ENCODE measurements at places on chromosomes 1 and 21.
A peak's percentile ranks its signal among the peaks of the same experiment; 100 is the strongest.

GRCh38 chr1:204370176-204370575, 10.4 kb upstream of the PLEKHA6 start:
- DNase-seq, result no peak

DNA sequence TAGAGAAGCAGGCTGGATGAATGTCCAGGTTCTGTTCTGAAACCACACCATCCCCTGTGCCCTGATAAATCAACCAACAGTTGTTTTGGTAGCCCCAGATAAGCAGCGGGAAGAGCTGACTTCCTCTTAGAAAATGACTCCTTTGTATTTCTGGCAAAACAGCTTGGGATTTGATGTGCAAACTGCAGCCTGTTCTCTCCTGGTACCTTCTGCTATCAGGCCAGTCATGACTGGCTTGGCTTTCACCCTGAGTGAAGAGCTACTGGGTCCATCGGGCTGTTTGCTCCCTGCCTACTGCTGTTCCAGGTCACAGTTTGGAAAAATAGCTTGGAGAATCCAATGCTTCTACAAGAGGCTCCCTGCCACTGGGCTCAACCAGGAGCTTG, 116.8 kb downstream of the DTL start:
- no peak for DNase-seq

DNA sequence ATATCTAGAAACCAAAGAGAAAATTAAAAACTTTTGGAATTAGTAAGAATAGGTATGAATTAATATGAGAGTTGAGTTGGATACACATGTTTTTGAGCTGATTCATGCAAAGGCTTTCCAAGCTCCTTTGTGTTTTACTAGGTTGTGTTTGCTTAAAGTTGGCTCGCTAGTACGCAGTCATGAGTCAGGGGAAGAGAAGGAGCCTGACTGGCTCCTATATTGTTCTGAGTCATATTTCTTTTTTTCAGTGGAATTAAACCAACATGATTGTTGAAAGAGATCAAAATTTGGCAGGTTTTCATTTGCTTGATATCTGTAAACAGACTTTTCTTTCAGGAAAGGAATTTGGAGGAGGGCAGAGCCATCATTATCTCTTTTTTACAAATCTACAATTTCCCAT, 66.7 kb downstream of the MAGI3 start:
- DNase-seq, result no peak

GRCh38 chr1:88228114-88228513, 456.0 kb upstream of the PKN2 start:
- peak; percentile 12 for DNase-seq

DNA sequence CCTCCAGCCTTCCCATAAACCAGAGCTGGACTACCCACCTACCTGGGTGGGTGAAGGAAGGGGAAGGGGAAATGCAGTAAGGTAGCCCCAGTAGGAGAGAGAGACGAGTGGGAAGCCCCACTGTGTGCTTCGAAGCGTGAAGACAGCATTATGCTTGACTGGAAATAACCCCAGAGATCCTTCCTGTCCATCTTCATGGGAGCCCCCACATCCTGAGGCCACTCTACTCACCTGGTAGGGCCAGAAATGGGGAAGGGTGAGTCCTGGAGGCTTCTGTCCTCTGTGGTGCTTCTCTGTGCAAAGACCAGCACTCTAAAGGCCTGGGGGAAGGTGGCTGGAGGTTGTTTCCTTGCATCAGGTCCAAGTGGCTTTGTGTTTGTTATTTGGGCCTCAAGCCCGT, 10.0 kb upstream of the RASSF5 start:
- no peak for DNase-seq

DNA sequence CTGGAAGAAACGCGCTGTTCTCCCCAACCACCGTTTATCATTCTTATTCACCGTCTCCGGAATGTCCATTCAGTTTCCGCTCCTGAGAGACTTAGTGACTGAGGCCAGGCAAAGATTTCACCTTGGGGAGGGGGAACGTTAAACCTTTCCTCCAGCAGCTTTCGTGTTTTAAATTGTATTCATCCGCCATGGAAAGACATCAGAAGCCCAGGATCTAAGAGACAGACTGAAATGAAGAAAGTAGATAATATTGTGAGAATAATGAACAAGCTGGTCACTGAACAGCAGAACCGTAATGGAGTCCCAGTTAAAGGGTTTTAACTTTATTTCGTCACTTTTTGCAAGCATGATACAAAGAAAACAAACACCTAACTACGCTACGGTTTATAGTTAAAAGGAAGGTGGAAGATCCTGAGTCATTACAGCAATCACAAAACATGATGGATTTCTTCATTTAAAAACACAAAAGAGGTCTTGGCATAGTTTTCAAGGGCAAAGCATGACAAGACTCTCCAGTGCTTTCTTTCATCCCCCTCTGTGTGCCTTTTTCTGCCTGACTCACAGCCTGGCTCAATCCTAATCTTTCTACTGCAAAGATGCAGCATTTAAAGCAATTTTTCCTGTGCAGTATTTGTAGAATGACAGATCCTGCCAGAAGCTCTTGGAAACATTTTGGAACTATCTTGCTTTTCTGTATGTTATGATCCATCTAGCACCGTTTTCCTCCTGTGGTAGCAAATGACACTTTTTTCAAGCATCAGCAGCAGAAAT, 722 bp upstream of the SLC19A2 start:
- no peak for DNase-seq

GRCh38 chr1:9332513-9333143, 39.9 kb downstream of the SPSB1 start:
- DNase-seq, result no peak

- DNase-seq, result no peak
Observed at GRCh38 chr1:193634876-193635275, 448.5 kb upstream of the B3GALT2 start.

- DNase-seq, result no peak
Observed at GRCh38 chr1:176796583-176796982, 333.6 kb downstream of the PAPPA2 start.

DNA sequence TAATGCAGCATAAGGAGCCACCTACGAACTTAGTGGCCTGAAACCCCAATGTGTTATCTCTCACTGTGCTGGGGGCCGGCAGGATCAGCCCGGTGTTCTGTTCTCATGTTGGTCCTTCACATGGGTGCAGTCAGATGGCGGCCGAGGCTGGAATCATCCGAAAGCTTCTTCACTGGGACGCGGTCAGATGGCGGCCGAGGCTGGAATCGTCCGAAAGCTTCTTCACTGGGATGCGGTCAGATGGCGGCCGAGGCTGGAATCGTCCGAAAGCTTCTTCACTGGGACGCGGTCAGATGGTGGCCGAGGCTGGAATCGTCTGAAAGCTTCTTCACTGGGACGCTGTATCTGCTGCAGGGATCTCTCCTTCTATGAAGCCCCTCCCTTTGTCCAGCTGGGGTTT, 12.6 kb upstream of the PCBP3 start:
- no peak for DNase-seq

GRCh38 chr21:21751286-21751685, 753.1 kb downstream of the NCAM2 start:
- DNase-seq, result no peak

GRCh38 chr1:23496490-23497181, 12.7 kb upstream of the ASAP3 start:
- DNase-seq, result peak; percentile 40

DNA sequence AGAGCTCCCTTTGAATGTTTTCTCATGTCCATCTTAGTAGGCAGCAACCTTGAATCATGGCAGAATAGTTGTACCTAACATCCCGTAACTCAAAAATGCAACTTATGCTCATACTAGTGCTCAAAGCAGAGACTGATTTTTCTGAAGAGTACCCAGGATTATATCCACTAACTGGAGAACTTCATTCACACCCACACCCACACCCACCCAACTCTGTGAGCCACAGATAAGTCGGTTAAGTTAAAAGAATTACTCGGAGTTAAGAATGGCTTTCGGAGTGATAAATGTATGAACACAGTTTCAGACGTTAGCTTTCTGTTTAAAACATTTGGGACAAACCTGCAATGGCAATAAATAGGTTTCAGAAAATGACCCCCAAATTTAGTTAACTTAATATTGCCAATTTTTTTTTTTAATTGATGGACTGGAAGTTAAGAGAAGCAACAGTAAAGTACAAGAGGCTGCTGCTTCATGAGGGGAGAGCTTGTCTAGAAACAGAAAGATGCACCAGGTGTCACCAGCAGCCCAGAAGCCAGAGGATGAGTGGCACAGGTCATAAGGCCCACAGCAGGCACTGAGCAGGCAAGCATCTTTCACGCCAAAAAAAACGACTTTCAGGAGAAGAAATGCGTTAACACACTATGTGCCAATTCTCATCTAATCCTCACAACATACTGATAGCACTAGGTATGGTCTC, 48.4 kb upstream of the C1orf198 start:
- DNase-seq, result no peak

- DNase-seq, result no peak
Observed at GRCh38 chr21:32348604-32349332, 44.0 kb downstream of the URB1 start.

- no peak for DNase-seq
Observed at GRCh38 chr1:105874621-105875020, 1181.9 kb upstream of the PRMT6 start.

DNA sequence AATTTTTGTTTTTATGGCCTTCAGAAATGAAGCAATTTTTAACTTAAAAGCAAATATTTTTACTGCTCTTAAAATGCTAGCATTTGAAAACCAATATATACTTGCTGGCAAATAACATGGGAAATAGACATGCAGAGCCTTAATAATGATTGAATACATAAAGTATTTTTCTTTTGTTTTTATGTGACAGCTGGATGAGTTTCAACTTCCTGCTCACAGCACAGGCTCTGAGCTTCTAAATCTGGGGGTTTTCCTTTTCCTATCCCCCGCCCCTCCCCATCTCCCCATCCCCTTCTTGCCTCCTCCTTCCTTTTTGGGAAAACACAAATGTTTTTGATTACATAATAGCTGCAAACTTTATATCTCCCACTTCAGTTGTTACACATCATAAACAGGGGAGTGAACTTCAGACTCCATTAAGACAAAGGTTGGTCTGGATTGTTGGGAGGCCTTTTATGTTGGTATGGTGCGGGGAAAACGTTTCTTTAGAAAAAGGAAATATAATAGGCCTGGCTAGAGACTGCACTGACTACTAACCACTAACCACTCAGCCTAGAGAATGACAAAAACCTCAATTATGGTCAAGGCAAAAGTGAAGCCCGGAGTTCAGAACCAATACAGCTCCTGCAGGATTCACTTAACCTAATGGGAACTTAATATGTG, 116.1 kb upstream of the GORAB start:
- no peak for DNase-seq

- DNase-seq, result no peak
Observed at GRCh38 chr1:12052008-12052573, 11.0 kb upstream of the TNFRSF8 start.

DNA sequence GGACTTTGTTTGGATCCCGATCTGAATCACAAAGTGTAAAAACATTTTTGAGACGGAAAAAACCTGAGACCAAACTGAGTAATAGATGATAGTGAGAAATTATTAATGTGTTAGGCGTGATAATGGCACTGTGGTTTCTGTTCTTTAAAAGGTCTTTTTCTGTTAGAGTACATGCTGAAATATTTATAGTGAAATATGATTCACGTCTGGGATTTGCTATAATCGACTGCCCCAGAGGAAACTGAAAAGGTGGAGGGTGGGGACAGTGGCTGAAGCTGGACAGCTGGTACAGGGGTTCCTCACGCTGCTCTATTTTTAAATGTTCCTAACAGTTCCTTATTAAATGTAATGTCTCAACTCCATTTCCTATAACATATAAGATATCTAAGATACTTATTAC, 11.2 kb downstream of the URB1 start:
- no peak for DNase-seq

- DNase-seq, result peak; percentile 89
Observed at GRCh38 chr1:2194898-2195673, 514 bp upstream of the FAAP20 start.

- DNase-seq, result no peak
Observed at GRCh38 chr1:41950820-41951219, 32.1 kb upstream of the HIVEP3 start.

DNA sequence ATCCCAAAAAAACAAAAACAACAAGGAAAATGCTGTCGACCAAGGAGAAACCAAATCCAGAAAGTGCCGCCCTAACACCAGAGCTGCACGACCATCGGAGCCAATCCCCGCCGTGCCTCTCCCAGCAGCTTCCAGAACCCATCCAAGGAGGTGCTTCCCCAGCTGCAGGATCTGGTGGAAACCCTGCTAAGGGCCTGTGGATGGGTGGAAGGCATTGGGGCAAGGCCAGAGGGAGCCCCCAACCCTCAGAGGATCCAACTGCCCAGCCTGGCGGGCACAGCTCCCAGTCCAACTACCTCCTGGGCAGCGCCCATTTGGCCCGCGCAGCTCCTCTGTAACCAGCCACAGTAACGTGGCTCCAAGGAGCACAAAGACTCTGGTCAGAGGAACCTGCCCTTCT, 81.6 kb downstream of the NPHP4 start:
- DNase-seq, result no peak

DNA sequence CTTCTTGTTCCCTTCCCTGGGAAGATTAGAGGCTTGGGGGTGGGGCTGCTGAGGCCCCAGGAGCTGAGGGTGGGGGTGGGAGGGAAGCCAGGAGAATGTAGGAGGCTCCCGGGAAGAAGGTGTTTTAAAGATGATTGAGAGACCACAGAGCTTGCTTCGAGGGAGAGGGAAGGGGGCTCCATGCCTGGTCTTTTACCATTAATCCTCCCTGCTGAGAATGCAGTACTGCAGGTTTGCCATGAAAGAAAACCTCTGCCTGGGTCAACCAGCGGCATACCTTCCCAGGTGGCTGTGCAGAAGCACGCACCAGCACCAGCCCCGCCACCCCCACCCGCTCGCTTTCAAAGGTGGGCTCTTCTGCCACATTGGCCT, 15.4 kb downstream of the ABCA4 start:
- peak; percentile 40 for DNase-seq

DNA sequence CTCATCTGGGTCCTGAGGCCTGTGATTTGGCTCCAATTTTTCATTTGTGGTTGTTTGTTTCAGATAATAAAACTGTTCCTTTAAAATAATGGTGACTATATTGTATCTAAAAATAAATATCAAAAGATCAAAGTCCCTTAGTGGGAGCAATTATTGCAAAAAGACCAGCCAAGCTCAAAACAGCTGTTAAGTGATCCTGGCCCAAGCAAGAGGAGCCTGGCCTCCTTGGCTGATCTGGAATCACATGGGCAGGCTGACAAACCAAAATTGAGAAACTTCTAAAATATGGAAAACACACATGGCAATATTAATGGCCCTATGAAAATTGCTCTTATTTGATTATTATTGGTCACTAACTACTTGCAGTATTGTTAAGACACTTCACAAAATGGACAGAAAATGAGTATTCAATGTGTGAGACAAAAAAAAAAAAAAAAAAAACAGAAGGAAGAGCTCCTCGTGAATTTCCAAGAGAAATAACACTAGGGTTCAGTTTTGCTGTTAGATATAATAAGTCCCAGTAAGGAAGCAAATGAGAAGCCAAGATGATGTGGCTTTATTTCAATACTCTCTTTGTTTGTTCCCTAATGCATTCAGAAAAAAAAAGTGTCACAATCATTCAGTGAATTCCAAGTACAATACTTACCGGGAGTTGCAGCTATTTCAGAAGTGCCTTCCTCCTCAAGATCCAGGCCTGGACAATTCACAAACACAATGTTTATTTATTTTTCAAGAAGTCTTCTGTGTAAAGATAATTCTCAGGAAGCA, 105.1 kb downstream of the SEC16B start:
- no peak for DNase-seq

GRCh38 chr1:22320587-22321344, 130.9 kb upstream of the ZBTB40 start:
- no peak for DNase-seq

- peak; percentile 22 for DNase-seq
Observed at GRCh38 chr1:208083715-208084085, 160.5 kb downstream of the PLXNA2 start.

GRCh38 chr1:40932006-40932405, 47.5 kb upstream of the CTPS1 start:
- peak; percentile 29 for DNase-seq

Measured in GM23338 (cell line).